GM03348 (cell line): ENCODE measurements at places on chromosomes 3 and 15.

DNA sequence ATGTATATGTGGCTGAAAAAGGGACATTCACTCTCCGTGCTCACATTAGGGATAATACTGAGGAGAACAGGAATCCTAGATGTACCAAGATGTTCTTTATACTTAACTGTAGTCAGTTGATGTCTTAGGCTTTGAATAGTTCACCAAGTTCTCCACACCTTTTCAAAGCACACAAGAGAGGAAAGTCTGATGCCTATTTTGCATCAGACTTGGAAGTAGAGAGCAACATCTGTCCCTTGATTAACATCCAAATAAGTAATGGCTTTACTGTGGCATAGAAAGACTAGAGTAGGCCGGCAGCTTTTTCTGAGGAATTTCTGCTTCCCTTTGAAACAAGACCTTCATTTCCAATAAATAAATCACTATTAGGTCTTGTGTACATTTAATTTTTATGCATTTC lies 34.0 kb downstream of the PIGB start:
- no peak for DNase-seq

GRCh38 chr15:57720867-57721266 lies 14.4 kb downstream of the POLR2M start:
- DNase-seq = peak; percentile 61

DNA sequence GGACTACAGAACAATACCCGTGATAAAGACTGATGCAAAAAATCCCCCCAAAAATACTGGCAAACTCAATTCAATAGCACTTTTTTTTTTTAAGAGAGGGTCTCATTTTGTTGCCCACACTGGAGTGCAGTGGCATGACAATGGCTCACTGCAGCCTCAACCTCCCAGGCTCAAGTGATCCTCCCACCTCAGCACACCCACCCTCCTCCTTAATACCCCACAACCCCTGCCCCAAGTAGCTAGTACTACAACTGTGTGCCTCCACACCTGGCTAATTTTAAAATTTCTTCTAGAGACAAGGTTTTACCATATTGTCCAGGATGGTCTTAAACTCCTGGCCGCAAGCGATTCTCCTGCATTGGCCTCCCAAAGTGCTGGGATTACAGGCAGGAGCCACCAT lies 11.4 kb downstream of the TOP2B start:
- DNase-seq = no peak

DNA sequence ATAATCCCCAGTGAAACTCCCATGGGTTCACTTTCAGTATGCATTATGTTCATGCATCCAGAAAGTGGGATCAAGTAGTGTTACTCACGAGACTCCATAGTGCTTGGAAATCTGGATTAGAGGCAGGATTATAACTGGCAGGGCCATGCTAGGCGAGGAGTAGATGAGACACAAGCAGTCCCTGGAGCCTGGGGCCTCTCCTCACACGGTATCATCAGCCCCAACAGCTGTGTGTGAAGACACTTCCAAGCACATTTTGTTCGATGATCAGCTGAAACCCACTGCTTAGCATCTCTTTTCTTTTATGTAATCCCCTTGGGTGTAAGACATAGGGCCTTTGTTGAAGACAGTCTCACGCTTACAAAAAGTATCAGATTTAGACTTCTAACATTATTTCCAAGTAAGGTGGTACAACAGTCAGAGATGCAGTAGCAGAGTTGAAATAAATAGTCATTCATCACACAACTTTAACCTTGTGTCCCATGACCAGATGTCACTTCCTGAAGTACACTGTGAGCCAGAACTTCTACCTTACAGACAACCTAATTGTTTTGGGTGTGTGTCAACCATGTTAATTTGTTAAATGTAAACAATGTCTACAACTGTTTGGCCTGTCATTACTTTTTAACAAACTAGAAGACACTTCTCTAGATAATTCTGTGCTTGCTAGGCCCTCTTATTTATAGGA lies 116.9 kb downstream of the GADL1 start:
- no peak for DNase-seq
